Bronchial epithelial cell (primary cell): ENCODE measurements at places on chromosomes 3 and 15.

GRCh38 chr15:47412136-47412535 lies 305.2 kb upstream of the SEMA6D start:
- DNase-seq, result no peak

- DNase-seq, result peak; percentile 77
Observed at GRCh38 chr3:99400352-99400751, 238.0 kb upstream of the COL8A1 start.

DNA sequence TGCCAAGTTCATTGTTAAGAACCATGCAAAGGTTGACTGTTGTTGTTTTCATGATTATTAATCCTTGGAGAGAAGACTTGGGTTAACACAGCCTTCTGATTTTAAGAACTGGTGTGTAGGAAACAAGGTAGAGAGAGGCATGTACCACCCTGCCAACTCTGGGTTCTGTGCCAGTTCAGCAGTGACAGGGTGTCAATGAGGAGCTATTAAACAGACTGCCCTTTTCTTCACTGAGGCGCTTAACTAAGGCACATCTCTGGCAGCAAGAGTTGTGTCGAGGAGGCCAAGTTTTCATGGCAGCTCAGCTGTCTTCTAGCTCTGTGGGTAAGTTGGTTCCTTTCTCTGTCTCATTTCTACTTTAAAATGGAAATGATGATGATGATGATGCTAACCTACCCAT lies 117.6 kb downstream of the FEZF2 start:
- DNase-seq, result no peak

- no peak for DNase-seq
Observed at GRCh38 chr3:52792961-52793695, 1.5 kb upstream of the ITIH3 start.

- no peak for DNase-seq
Observed at GRCh38 chr15:90895571-90896117, 7.5 kb upstream of the MAN2A2 start.
